ENCODE measurements at places on chromosomes 6 and 20.

- no peak for DNase-seq
Observed at GRCh38 chr6:63440594-63440993, 120.8 kb upstream of the LGSN start.

DNA sequence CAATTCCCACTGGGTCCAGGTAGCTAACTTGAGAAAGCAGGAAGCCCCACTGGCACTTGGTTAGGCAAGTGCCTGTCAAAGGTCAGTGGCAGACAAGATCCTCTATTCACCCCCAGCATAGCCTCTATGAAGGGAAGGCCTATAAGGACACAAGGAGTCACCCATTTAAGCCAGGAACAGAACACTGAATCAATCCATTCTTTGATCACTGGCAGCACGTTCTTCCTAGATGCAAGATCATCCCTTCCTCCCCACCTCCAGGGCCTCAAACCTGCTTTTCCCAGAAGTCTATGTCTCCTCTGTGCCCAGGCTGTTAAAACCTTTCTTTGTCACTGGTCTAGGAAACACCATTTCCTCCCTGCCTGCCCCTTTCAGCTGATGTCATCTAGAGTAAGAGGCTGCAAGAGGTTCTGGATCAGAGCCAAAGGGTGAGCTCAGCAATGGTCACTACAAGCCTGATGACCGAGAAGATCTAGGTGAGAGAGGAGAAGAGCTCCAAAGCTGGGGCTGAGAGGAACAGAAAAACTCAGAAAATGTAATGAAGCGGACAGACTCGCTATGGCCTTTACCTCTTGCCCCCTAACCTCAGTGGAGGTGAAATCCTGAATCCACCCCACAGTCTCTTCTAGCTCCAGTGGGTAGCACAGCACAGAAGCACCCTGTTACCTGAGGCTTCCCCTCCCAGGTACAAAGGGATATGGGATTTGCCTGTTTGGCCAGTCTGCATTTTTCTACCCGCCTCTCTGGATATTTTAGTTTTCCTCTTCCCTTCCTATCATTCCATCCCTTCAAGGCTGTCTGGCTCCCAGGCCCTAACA is 1.8 kb downstream of the GTPBP2 start:
- no peak for DNase-seq

DNA sequence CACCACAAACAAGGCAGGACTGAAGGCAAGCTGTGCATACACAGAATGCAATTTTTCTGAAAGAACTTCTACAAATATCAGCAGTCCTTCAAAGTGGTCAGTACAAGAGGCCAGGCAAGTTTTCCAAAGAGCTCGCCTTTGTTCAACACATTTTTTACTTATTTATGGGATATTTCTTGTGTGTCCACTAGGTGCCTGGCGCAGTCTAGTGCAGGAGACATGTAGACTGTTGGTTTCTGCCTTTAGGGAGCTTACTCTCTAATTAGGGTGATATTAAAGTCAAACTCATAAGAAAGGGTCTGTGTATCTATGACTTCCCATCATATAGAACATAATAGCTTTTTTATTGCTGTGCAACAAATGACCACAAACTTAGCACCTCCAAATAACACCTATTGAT is 21.2 kb upstream of the VEGFA start:
- DNase-seq, result no peak

GRCh38 chr6:40996591-40997233 is 42.3 kb downstream of the UNC5CL start:
- no peak for DNase-seq

DNA sequence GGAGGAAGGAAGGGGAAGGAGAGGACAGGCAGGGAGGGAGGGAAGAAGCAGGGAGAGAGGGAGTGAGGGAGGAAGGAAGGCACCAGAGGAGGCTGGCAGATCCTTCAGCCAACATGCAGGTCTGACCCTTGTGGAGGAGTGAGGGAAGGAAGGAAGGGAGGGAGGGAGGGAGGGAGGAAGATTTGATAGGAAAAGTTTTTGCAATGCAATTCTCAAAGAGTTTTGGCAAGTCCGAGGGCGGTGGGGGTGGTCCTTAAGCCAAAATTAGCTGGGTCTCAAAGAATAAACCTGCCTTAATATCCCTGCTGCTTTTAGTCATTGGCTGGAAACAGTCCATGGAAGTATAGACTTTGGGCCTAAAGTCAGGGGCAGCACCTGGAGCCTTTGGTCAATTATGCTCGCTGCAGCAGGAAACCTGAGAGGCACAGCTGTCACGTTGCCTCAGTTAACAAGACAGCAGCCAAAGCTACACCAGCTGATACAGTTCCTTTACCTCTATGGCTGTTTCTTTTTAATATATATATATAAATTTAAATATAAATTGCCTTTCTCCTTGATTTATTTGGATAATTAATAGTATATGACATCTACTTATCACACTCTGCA is 115.7 kb upstream of the RALGAPA2 start:
- DNase-seq, result no peak

- peak; percentile 86 for DNase-seq
Observed at GRCh38 chr6:157981395-157982101, at the start of gene SYNJ2. Gene SYNJ2 (plus strand): TSS chr6:157981863. CDS start chr6:157981962, 99 bp downstream.

- DNase-seq, result no peak
Observed at GRCh38 chr20:2032168-2032567, 38.3 kb upstream of the PDYN start.

GRCh38 chr6:167403427-167403826 is 78.5 kb downstream of the TTLL2 start:
- DNase-seq, result no peak

GRCh38 chr6:33683576-33684427 is 27.7 kb downstream of the UQCC2 start:
- DNase-seq, result no peak

GRCh38 chr20:34829191-34829590 is 3.7 kb upstream of the NCOA6 start:
- DNase-seq, result no peak

DNA sequence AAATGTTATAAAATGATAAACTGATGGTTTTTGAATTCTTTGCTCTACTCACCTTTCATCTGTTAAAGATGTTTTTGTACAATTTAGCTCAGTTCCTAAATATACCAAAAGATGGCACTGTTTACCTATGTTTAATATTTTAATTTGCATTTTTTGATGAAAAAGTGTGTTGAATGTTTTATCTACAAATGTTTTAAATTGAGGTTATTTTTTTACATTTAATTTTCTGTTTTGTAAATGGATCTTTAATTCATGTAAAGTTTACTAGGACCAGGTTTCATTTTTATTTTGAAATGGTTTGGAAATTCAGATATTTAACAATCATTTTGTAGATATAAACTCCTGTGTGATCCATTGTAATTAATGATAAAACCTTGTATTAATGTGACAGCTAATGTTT is 30.0 kb downstream of the CDKAL1 start:
- no peak for DNase-seq

DNA sequence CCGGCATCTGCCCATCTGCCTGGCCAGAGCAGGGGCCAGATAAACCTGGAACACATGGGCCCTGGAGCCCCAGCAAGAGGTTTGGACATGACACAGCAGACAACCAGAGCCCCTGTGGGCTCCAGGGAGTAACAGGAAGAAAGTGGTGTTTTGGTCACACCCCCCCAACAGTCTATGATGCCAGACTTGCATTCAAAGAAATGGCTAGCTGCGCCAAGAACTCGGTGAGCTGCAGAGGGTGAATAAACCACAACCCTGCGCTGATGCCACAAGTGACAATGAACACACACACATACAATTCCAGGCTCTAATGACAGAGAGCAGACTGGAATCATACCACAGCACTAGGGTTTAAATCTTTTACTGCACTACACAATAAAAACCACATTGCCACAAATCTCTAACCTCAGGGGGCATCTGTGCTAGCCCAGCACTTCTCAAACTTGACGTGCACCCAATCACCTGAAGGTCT is 34.0 kb downstream of the TRERF1 start:
- no peak for DNase-seq

DNA sequence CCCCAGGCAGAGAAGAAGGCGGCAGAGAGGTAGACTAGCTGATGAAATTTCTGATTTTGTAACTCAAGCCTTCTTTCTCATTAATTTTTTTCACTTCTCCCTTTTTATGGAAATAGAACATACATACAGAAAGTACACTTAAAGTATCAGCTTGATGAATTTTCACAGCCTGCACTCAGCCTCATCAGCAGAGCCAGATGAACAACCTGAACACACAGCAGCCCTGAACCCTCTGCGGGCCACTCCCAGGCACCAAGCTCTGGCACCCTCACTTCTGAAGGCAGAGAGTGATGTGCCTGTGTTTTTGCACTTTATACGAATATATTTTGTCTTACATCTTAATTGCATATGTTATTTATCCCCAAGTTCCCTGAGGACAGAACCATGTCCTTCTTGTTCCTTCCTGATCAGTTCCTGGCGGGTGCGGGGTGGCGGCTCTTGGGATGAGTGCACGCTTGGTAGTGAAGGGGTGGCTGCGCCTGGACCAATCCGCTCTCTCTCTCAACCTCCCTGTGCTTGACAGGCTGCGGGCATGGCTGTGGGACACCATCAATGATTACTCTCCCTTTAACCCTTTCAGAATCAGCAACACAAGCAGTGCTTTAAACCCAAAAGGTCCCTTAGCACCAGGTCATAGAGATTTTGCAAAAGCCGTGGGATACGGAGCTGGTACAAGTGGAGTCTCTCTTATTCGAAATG is 34.8 kb upstream of the AFDN start:
- no peak for DNase-seq

DNA sequence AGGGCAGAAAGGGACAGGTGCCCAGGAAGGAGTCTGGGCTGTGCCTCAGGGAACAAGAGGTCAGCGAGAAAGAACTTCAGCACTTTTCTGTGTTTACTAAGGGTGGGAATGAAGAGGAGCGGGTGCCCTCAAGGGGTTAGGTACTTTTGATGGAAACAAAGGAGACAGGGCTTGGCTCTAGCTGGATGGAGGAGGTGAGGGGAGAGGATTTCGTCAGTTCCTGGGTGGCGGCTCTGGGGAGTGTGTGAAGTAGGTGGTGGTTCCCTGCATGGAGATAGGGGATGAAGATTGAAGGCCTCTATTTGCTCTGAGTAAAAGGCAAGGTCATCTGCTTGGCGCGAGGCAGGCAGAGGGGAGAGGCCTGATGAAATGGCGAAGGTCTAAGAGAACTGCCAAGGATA is 40.0 kb upstream of the ANKRD60 start:
- DNase-seq, result no peak

GRCh38 chr6:158560836-158561320 is 987 bp downstream of the TMEM181 start:
- peak; percentile 64 for DNase-seq

GRCh38 chr6:48113130-48113529 is 2.1 kb upstream of the PTCHD4 start:
- DNase-seq, result no peak

DNA sequence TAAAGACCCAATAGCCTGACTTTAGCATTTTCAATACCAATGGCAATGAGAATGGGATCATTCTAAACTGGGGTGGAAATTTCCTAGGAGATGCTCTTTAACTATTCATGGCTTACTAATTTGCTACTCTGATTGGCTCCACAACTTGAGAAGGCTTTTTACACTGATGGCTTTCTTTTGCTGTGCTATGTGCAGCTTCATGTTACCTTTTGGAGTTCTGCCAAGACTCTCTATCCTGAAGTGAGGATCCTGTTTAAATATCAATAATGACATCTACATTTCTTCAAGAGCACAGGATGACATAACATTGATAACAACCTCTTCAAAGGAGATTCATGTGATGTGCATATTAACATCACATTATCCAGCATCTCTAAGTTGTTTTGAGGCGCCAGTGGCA is 43.4 kb upstream of the SIRPG start:
- no peak for DNase-seq

DNA sequence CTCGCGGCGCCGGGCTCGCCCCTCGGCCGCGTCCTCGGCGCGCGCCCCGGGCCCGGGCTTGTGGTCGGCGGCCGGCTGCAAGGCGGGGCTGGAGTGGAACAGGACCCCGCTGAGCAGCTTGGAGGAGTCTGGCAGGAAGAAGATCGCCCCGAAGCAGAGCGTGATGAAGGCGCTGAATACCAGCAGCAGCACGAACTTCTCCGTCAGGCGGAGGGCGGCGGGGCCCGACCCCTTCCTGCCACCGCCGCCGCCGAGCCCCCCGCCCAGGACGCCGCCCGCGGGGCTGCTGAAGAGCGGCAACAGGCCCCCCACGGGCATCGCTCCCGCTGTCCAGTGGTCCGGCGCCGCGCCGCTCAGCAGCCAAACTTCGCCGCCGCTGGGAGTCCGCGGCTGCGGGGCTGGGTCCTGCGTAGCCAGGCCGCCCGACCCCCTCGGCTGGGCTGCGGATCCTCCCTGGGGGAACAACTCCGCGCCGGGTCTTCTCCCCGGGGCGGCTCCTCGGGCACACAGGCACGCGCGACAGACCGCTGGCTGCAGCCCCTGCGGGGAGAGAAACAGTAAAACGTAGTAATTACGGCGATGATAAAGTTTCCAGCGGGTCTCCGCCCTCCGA is 707 bp downstream of the MAN1A1 start:
- peak; percentile 56 for DNase-seq

GRCh38 chr6:25369036-25369432 is 89.9 kb downstream of the CARMIL1 start:
- DNase-seq, result no peak
